ENCODE measurements at places on chromosomes 16 and 17. TPM values are rescaled to one million over a fixed set of nuclear protein-coding genes. Genes with fewer than 3 reads are reported as not detected.

Gene ESRP2
- not detected for total RNA-seq

Gene METTL22
- 31.7 TPM for total RNA-seq

Gene INCA1
- total RNA-seq = not detected

Gene TP53TG3D
- total RNA-seq = not detected

Gene STUB1
- 258 TPM for total RNA-seq

Gene PIRT
- total RNA-seq = not detected

Gene METTL2A
- total RNA-seq = 3.3 TPM

Gene CCT6B
- total RNA-seq = not detected

Gene TPSD1
- total RNA-seq = 20.8 TPM

Gene TTYH2
- total RNA-seq = 30.3 TPM

Gene EVI2A
- 7.5 TPM for total RNA-seq

Gene PLA2G10
- not detected for total RNA-seq

Gene CETP
- not detected for total RNA-seq

All from ascending aorta (tissue), 2 donors.